ENCODE measurements at places on chromosomes 2 and 18.

DNA sequence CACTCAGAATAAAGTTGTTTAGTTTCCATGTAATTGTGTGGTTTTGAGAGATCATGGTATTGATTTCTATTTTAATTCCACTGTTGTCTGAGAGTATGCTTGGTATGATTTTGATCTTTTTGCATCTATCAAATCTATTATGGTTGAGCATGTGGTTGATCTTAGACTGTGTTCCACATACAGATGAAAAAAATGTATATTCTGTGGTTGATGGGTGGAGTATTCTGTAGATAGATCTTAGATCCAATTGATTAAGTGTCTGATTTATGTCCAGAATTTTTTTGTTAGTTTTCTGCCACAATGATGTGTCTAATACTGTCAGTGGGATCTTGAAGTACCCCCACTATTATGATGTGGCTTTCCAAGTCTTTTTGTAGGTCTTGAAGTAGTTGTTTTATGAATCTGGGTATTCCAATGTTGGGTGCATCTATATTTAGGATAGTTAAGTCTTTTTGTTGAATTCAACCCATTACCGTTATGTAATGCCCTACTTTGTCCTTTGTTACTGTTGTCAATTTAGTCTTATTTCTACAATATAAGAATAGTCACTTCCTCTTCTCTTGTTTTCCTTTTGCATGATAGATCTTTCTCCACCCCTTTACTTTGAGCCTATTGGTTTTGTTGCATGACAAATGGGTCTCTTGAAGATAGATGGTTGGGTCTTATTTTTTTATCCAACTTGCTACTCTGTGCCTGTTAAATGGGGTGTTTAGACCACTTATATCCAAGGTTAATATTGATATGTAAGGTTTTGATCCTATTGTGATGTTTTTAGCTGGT is 101.8 kb downstream of the TRABD2A start:
- no peak for DNase-seq

GRCh38 chr2:232854082-232854481 is 16.0 kb upstream of the SNORC start:
- DNase-seq, result no peak

DNA sequence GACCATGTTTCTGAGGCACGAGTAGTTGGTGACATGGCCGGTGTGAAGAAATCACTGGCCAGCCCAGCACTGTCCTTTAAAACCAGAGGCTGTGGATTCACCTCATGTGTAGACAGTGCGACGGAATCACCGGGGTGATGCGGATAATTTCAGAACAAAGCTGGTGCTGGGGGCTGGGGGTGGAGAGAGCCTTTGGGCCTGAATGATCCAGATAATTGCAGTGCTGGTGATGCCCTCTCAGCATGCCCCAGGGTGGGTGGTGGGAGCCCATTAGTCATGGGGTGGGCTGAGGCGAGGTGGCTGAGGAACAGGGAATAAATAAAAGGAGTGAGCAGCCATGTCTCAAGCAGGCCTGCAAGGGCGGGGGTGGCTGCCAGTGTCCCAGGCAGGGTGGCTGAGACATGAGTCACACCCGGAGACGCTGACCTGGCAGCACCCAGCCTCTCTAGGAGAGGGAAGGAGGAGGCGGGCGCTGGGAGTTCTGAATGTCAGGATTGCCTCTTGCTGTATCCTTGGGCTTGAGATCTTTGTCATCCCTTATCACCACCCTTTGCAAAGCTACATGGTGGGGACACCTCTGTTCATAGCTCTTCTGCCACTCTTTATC is 151.1 kb upstream of the MSH6 start:
- no peak for DNase-seq

GRCh38 chr2:134745023-134745422 is 26.2 kb upstream of the TMEM163 start:
- DNase-seq, result no peak

DNA sequence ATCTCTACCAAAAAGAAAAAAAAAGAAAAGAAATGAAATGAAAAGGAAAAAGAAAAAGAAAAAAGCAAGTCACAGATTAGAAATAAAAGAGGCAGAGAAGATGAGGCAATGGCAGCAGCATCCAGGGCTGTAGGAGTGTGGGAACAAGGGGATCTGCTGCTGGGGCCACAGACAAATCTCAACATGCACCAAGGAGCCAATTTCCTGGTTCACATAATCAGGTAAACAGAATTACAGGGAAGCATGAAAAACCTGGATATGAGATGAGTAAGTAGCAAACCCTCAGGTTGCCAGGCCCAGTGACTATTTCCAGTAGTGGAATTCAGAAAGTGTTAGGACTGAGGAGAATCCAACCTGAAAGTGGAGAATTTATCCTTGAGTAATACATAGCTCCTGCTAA is 77.4 kb upstream of the ARHGAP28 start:
- no peak for DNase-seq

- DNase-seq, result no peak
Observed at GRCh38 chr2:199742884-199743283, 108.1 kb downstream of the FTCDNL1 start.

GRCh38 chr2:226783885-226784284 is 15.7 kb downstream of the IRS1 start:
- no peak for DNase-seq

DNA sequence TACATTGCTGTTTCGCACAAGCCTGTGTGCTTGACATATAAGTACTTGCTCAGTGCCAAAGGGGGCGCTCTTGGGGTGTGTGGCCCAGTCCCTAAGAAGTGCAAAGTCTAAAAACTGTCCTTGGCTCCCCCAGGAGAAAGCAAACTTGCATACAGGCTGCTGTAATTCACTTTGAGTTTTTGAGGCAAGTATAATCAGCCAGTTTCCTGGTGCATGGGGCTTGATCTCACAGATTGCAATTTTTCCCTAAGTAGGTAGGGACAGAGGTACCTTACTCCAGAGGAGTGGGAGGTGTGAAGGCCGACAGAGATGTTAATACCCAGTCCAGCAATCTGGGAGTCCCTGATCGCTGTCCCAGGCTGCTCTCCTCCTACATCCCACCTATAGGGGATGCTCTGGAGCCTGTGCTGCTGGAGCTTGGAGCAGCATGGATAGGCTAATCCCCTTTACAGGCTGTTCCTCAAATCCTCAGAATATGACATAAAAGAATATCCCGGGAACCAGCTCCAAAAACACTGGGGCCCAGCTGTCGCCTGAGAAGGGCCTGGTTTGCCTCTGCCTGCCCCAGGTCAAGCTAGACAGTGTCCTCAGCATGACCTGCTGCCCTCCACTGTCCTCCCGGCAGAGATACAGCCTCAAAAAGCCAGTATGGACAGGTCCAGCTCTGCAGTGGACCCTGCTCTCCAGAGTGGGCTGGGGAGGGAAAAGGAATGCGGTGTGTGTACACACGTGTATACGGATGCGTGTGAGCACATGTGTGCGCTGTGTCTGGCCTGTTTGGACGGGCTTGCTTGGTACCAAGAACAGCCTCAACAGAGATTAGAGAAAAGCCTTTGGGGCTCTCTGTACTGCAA is 136.5 kb upstream of the HAAO start:
- DNase-seq, result no peak
